Right cardiac atrium (tissue), 5 donors: ENCODE measurements at places on chromosomes 12 and 14. TPM values are rescaled to one million over a fixed set of nuclear protein-coding genes. Genes with fewer than 3 reads are reported as not detected.

TMEM132C gene
- total RNA-seq: 6.7 TPM

DNA sequence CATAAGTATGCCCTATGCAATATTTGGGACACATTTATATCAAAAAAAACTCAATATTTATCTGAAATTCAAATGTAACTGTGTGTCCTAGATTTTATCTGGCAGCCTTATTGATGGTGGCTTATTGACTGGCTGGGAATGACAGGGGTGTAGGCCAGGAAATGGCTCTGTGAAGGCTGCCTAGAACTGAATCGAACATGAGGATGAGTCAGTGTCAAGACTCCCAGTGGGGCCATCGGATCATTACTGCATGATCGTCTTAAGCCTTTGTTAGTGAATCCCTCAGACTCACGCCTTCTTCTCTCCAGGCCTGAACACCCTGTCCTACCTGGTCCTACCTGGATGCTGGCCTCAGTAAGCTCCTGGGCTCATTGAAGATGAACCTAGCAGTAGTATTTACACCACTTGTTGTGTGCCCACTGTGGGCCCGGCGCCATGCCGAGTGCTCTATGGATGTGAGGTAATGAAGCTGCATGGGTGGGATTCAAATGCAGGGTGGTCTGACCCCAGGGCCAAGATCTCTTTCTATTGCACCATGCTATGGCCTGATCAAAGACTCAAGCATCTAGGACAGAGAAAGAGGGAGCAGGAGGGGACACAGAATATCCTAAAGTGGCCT, 21.0 kb upstream of the FAIM2 start:
- DNase-seq: no peak

KRT4 gene
- total RNA-seq: not detected

DNA sequence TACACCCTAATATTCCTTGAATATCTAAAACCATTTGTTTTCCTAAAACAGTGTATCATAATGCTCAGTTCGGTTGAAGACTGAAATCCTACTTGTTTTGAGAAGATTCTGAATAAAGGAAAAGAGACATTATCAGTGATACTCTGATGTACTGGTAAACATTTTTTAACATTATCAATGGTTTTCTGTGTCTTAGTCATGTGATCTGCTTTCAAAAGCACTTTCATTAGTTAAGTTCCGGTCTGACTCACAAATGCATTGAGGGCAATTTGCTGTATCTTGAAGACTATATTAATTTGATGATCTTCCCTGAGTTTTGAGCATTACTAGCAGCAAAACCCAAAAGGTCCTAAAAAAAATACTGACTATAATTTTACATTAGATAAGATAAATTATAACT, 145.6 kb downstream of the PRKD1 start:
- no peak for DNase-seq
